Ascending aorta (tissue), 2 donors: ENCODE measurements at places on chromosomes 7 and 10. TPM values are rescaled to one million over a fixed set of nuclear protein-coding genes. Genes with fewer than 3 reads are reported as not detected.

- DNase-seq: no peak
- H3K27ac ChIP-seq: no peak overlapping the region
- no peaks in the 10 kb centered on the region for H3K27me3 ChIP-seq
- no peaks in the 10 kb centered on the region for H3K36me3 ChIP-seq
Measured at GRCh38 chr10:125984346-125984745, 88.0 kb downstream of the FANK1 start.

GRCh38 chr7:50775836-50776235, 6.9 kb downstream of the GRB10 start:
- H3K36me3 ChIP-seq: no peaks in the 10 kb centered on the region
- H3K27me3 ChIP-seq: no peaks in the 10 kb centered on the region
- no peak overlapping the region for H3K4me3 ChIP-seq
- DNase-seq: no peak

DNA sequence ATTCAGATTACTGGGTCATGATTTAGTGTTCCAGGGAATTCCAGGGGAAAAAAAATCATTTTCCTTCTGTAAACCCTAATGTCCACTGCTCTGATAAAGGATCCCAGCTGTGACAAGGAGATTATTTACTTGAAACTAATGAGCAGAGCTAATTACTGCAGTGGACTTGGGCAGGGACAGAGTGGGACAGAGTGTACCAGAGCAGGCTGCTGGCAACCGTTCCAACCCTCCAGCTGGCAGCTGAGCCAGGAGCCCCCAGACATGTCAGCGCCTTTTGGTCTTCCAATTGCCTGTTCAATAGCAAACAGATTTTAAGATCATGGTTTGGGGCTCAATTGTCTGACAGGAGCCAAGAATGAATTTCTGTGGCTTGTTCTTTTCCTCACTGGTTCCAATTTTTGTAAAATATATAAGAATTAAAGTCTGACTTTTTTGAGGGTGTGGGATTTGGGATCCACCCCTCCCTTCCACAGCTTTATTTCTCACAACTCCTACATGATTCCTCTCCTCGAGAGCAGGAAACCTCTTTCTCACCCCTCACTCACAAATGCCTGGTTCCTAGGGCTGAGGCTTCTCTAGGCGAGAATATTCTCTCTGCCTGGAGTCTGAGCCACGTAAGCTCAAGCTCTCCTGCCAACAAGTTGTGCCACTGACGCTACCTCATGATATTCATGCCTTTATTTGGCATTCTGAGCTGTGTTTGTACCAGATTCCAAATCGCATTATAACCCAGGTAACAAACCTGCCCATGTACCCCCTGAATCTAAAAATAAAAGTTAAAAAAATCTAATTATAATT, 20.6 kb upstream of the FAM180A start:
- no peaks in the 10 kb centered on the region for H3K27me3 ChIP-seq
- H3K27ac ChIP-seq: peak overlapping the region; percentile 51
- H3K36me3 ChIP-seq: no peaks in the 10 kb centered on the region
- DNase-seq: no peak
- no peak overlapping the region for H3K4me3 ChIP-seq

DNA sequence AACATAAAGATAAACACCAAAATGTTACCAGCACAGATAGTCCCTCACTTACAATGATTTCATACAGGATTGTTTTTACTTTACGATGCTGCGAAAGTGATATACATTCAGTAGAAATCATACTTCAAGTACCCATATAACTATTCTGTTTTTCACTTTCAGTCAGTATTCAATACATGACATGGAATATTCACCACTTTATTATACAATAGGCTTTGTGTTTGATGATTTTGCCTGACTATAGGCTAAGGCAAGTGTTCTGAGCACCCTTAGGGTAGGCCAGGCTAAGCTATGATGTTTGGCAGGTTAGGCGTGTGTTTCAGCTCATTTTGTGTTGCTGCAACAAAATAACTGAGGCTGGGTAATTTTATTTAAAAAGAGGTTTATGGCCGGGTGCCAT, 155.0 kb downstream of the RTKN2 start:
- no peak overlapping the region for H3K27ac ChIP-seq
- no peak overlapping the region for H3K4me3 ChIP-seq
- H3K36me3 ChIP-seq: no peaks in the 10 kb centered on the region
- H3K4me1 ChIP-seq: no peaks in the 10 kb centered on the region
- DNase-seq: no peak

GRCh38 chr10:91054325-91054724, 133.4 kb upstream of the ANKRD1 start:
- H3K27ac ChIP-seq: no peak overlapping the region
- no peak for DNase-seq
- no peaks in the 10 kb centered on the region for H3K4me1 ChIP-seq
- H3K4me3 ChIP-seq: no peak overlapping the region

GRCh38 chr7:45185028-45185863, 27.7 kb downstream of the RAMP3 start:
- DNase-seq: peak; percentile 47
- no peaks in the 10 kb centered on the region for H3K27me3 ChIP-seq
- no peak overlapping the region for H3K4me3 ChIP-seq
- no peak overlapping the region for H3K27ac ChIP-seq

DNA sequence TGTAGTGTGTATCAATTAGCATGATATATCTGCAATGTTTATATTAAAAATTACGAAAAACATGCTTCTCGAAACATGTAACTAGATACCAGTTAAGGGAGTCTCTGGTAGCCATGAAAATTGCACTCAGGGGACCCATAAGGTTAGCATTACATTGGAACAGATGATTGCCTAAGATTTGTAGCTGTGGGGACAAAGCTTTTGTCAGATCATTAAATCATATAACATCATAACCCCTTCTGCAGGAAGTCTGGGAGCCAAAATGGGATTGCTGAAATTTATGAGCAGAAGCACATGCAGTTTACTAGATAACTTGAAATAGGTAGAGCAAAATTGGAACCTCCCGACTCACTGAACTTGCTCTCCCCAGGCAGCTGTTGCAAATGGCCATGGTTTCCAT, 235.0 kb upstream of the IGFBP3 start:
- H3K4me3 ChIP-seq: no peak overlapping the region
- H3K27ac ChIP-seq: no peak overlapping the region
- no peaks in the 10 kb centered on the region for H3K27me3 ChIP-seq
- H3K4me1 ChIP-seq: no peaks in the 10 kb centered on the region
- DNase-seq: no peak

The RASA4B gene
- 143 TPM for total RNA-seq

GRCh38 chr7:90692396-90692795, 96.3 kb downstream of the CDK14 start:
- no peaks in the 10 kb centered on the region for H3K36me3 ChIP-seq
- H3K27ac ChIP-seq: no peak overlapping the region
- H3K27me3 ChIP-seq: no peaks in the 10 kb centered on the region
- no peak overlapping the region for H3K4me3 ChIP-seq
- no peak for DNase-seq
- no peaks in the 10 kb centered on the region for H3K4me1 ChIP-seq

The GLRX3 gene
- total RNA-seq: 30.7 TPM

DNA sequence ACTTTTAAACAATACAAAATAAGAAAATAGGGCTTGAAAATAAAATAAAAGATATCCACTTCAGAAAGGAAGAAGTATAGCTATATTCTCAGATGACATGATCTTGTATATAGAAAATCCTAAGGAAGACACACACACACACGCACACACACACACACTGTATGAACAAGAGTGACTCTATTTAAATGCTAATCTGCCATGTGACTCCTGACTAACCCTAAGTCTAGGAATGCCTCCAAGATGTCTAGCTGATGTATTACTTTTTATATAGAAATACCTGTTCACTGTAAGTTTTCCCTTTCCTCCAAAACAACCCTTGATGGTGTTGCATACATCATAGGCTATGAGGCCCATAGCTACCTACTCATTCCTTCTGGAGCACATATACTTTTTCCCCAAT, 173.1 kb upstream of the LRRTM3 start:
- no peaks in the 10 kb centered on the region for H3K4me1 ChIP-seq
- DNase-seq: no peak

GRCh38 chr10:17460756-17461155, 6.4 kb upstream of the ST8SIA6 start:
- H3K36me3 ChIP-seq: no peaks in the 10 kb centered on the region
- no peaks in the 10 kb centered on the region for H3K27me3 ChIP-seq
- H3K4me3 ChIP-seq: no peak overlapping the region
- H3K4me1 ChIP-seq: no peaks in the 10 kb centered on the region
- no peak for DNase-seq

- H3K4me3 ChIP-seq: no peak overlapping the region
- H3K27me3 ChIP-seq: no peaks in the 10 kb centered on the region
- DNase-seq: no peak
Measured at GRCh38 chr10:89845541-89846280, 144.3 kb downstream of the KIF20B start.

The PON2 gene
- total RNA-seq: 59.8 TPM

The ZCWPW1 gene
- total RNA-seq: not detected

The AGAP9 gene
- total RNA-seq: 8.7 TPM

The COPS6 gene
- total RNA-seq: 18.1 TPM

The SORBS1 gene
- 416 TPM for total RNA-seq

The NKX1-2 gene
- not detected for total RNA-seq

DNA sequence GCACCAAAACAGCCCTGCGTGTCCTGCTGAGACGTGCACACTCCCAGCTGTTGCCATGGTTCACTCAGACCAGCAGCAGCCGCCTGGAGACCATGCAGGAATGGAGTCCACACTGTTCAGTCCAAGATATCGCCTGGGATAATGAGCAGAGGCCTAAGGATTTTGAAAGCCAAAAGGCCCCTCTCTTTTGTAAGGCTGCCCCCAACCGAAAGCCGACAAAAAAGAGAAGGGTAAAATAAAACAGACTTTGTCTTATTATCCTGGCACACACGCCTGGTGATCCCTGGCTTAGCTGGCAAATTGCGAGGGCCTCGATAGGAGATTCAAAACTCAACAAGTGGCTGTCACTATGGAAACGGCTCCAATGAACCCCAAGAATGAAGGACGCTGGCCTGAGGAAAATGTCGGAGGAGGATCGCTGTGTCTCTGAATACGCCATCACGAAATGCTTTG, 263.6 kb downstream of the SKIDA1 start:
- no peak overlapping the region for H3K4me3 ChIP-seq
- H3K36me3 ChIP-seq: no peaks in the 10 kb centered on the region
- no peak for DNase-seq
- H3K4me1 ChIP-seq: no peaks in the 10 kb centered on the region
- no peak overlapping the region for H3K27ac ChIP-seq
- H3K27me3 ChIP-seq: no peaks in the 10 kb centered on the region

DNA sequence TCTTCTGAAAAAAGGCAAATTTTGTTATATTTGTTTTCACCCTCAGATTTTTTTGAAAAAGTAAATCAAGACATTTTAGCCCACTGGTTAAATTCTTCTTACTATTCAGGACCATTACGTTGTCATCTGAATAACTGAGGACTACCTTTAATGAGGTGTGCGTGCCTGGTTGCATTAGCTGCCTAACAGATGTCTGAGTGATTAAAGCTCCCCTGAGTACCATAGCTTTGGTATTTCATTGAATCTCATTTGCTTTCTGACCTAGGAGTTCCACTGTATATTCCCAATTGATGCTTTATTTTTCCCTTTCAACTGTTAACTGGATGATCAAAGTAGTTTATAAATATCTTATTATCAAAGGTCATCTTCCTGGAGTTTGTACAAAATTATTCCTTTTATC, 410.0 kb upstream of the SEMA3D start:
- no peaks in the 10 kb centered on the region for H3K27me3 ChIP-seq
- no peaks in the 10 kb centered on the region for H3K36me3 ChIP-seq
- H3K4me1 ChIP-seq: no peaks in the 10 kb centered on the region

DNA sequence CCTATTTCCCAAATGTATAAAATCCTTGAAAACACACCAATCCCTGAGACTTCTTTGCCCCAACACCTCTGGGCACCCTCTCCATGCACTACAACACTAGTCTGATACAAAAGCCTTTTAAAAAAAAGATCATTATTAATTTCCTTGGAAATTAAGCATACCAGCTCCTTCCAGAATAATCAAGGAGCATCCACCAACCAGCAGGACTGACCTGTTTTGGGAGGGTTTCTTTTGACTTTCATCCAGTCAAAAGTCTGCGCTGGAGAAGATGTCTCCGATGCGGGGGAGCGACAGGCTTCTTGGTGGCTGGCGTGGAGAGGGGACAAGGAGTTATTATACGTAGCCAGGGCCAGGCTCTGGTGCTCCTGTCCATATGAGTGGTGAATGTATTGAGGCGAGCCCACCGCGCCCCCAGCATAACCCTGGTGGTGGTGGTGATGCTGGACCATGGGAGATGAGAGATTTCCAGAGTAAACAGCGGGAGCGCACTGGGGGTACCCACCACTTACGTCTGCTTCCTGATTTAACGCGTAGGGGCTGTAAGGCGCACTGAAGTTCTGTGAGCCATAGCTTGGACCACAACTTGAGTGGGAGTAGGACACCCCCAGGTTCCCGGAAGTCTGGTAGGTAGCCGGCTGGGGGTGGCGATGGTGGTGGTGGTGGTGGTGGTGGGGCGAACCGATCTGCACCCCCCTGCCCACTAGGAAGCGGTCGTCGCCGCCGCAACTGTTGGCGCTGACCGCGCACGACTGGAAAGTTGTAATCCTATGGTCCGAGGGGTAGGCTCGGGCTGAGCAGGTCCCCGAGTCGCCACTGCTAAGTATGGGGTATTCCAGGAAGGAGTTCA, 527 bp downstream of the HOXA1 start:
- H3K27ac ChIP-seq: no peak overlapping the region
- H3K4me1 ChIP-seq: no peaks in the 10 kb centered on the region
- H3K36me3 ChIP-seq: no peaks in the 10 kb centered on the region
- peak overlapping the region; percentile 82 for H3K4me3 ChIP-seq
- DNase-seq: no peak
- H3K27me3 ChIP-seq: no peaks in the 10 kb centered on the region

The SLC26A3 gene
- 0.11 TPM for total RNA-seq

- no peak for DNase-seq
- no peak overlapping the region for H3K4me3 ChIP-seq
- no peaks in the 10 kb centered on the region for H3K4me1 ChIP-seq
Measured at GRCh38 chr7:95642173-95642572, 45.9 kb upstream of the PDK4 start.

DNA sequence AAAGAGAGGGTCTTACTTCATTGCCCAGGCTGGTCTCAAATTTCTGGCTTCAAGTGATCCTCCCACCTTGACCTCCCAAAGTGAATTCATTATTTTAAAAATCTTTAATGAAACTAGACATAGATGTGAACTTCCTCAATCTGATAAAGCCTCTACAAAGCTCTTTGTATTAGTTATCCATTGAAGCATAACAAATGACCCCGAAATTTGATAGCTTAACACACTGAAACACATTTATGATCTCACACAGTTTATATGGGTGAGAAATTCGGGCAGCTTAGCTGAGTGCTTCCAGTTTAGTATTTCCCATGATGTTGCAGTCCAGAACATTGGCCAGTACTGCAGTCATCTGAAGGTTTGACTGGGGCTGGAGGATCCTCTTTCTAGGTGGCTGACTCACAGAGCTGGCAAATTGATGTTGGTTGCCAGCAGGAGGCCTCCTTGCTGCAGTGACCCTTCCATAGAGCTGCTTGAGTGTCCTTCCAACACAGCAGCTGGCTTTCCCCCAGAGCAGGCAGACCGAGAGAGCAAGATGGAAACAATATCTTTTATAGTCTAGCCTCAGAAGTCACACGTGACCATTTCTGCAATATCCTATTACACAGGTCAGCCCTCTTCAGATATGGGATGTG, 16.6 kb upstream of the WNT8B start:
- DNase-seq: no peak
- no peaks in the 10 kb centered on the region for H3K36me3 ChIP-seq

GRCh38 chr7:515628-516027, 4.0 kb downstream of the PDGFA start:
- DNase-seq: no peak
- peak overlapping the region; percentile 97 for H3K27ac ChIP-seq
- peaks cover 21% of the 10 kb centered on the region for H3K4me1 ChIP-seq
- H3K27me3 ChIP-seq: no peaks in the 10 kb centered on the region
- H3K36me3 ChIP-seq: peaks cover 10% of the 10 kb centered on the region
